ENCODE measurements at places on chromosomes 7 and 10. TPM values are rescaled to one million over a fixed set of nuclear protein-coding genes. Genes with fewer than 3 reads are reported as not detected.

Gene SPAG6
- total RNA-seq = not detected

Gene EMX2
- total RNA-seq = not detected

Gene CPVL
- total RNA-seq = not detected

Gene GRIFIN
- not detected for total RNA-seq

Gene TRIM50
- not detected for total RNA-seq

Gene TCTN3
- 19.8 TPM for total RNA-seq

Gene ADAM8
- 18.3 TPM for total RNA-seq

Data from PC-9 (cell line).